ENCODE measurements at places on chromosomes 5 and 9.

GRCh38 chr9:93116072-93116961 lies 17.7 kb downstream of the NINJ1 start:
- DNase-seq = peak; percentile 70

GRCh38 chr5:172283020-172283861 lies at the start of gene UBTD2:
UBTD2 (minus strand) TSS chr5:172283764; CDS start chr5:172283665, 99 bp downstream.
- peak; percentile 92 for DNase-seq

GRCh38 chr5:29867155-29867554 lies 1326.3 kb upstream of the CDH6 start:
- no peak for DNase-seq

DNA sequence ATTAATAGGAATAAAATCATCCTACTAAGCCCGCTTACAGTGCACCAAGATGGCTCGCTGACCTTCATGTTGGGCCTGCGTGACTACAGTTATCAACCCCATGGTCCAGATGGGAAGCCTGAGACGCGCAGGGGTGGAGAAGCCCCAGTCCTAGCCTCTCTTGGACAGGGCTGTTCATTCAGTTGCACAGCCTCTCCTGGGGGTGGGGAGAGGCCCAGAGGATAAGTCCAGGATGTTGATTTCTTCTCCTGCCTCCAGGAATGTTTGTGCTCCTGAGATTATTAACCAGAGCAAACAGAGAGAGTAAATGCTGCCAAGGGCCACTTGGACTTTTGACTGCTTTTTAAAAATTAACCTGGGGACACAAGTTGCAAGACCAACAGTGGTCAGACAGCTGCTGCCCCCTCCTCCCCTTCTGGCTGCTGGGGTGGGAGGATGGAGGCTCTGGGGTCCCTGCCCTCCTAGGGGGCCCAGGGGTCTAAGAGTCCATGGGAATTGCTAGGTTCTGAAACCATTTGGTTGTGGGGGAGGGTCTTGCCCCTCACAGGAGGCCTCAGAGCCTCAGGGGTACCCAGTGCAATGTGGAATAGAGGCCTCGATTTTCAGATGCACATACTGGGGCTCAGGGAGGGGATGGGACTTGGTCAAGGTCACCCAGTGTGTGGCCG lies 2.8 kb upstream of the AMBP start:
- DNase-seq = peak; percentile 70

GRCh38 chr9:112867275-112867991 lies 23.2 kb downstream of the SLC46A2 start:
- DNase-seq = peak; percentile 57

GRCh38 chr9:97564291-97565175 lies 63.1 kb downstream of the TMOD1 start:
- peak; percentile 68 for DNase-seq

- DNase-seq = no peak
Measured at GRCh38 chr9:137112564-137113384, 1.8 kb downstream of the DPP7 start.

GRCh38 chr5:122366501-122366900 lies 54.5 kb downstream of the SNCAIP start:
- no peak for DNase-seq

DNA sequence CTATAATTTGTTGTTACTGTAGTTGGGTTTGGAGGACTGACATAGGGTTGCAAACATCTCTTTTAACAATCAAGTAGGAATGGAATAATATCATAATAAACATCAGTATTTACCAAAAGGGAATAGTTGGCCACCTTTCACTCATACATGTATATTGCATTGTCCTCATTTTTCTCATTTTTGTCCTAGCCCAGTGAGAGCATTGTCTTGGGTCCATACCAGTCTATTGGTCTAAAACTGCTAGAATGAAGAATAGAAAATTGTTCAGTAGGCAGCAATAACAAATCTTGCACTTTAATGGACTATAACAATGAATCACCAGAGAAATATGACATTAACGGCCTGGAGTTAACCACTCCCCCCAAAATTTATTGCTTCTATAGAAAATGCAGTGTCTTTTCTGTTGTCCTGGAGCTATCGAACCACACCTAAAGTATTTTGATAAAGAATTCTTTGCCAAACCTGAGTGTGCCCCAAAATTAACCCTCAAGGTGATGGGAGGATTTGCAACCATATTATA lies 80.9 kb upstream of the IL33 start:
- no peak for DNase-seq

DNA sequence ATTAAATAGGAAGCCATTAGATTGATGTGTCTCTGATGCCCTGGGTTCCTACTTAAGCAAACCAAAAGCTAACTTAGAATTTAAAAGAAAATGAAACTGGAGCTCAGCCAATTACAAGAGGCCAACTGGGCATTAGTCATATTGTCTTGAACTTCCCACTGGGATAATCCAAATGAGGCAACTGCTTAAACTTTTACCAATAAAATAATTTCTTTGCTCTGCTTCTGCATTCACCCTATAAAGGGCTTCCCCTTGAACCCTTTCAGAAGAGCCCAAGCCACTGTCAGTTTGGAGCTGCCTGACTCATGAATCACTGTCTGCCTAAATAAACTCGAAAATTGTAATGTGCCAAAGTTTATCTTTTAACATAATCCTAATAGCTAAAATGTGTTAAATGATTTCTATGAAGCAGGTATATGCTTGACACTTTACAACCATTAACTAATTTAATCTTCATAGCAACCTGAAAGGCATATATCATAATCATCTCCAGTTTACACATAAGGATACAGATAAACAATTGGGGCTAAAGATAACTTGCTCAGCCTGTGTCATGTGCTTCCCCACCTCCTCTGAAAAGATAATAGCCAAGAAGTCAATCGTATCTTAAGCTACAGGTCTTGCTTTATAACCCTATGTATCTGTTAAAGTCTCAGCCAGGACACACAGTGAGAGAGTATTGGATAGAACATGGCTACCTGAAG lies 11.5 kb downstream of the GPR150 start:
- DNase-seq = peak; percentile 47

DNA sequence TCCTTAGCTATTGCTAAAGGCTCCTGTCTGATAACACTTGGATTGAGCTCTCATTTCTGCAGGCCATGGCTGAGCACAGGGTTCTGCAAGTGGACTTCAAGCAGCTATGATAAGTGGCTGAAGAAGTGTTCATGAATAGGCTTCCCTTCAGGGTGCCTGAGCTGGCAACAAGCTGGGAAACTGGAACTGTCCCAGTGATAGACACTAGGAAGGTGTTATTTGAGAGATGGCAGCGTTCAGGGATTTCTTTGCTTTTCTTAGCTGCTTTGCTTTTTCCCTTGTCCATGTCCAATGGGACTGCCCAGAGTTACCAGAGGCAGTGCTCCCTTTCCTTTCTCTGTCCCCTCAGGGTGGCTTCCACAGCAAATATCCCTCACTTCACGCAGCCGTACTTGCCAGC lies 75.8 kb downstream of the INIP start:
- no peak for DNase-seq

- DNase-seq = no peak
Measured at GRCh38 chr5:56466136-56466816, 233.1 kb upstream of the ANKRD55 start.

DNA sequence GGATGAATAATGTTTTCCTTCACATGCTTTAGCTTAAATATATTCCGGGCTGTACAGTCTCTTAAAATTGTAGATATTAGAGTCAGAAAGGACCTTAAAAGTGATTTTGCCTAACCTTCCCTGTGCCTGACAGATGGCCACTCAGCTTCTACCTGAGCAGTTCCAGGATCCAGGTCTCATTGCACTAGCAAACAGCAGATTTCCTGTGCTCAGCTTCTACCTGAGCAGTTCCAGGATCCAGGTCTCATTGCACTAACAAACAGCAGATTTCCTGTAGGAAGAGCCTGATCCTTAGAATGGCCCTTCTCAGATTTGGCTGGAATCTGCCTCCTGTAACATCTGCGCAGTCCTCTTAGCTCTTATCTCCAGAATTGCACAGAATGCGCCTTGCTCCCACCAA lies 219.8 kb downstream of the AOPEP start:
- no peak for DNase-seq
